ENCODE measurements at places on chromosomes 3 and 15.

DNA sequence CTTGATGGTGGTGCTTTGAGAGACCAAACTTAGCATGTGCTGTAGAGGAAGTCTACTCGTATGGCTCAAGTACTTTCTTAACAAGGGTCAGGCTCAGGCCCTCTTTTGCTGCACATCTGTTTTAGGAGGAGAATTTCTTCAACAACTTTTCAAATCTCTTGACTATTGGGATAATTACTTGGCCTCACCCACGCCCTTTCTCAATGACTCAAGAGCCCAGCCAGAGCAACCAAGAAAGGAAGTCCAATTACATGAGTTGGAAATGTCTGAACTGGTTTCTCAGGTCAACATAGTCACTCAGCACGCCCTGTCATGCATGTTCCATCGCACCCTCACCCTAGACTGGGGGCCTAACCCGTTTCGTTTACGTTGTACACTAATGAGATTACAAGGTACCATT, 44.8 kb upstream of the UMPS start:
- no peak for DNase-seq

DNA sequence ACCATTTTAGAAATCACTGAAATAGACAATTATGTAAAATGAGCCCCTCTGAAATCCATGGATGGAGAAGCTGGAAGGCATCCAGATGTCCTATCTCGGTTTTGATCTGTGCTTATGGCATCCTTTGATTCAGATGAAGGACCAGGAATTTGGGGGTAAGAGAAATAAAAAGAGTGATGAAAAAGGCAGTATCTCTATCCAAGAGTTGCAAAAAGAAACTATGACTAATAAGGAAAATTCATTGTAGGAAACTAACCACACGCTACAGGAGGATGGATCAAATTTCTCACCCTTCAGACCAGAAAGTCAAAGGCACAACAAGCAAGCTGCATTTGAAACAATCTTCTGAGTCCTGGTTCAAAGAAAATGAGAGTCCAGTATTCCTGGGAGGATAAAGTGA, 34.8 kb downstream of the SRGAP3 start:
- DNase-seq, result no peak

GRCh38 chr3:76011121-76011520, 225.8 kb upstream of the ZNF717 start:
- DNase-seq, result no peak

- DNase-seq, result no peak
Measured at GRCh38 chr15:34581043-34581365, 2.4 kb downstream of the GOLGA8B start.

DNA sequence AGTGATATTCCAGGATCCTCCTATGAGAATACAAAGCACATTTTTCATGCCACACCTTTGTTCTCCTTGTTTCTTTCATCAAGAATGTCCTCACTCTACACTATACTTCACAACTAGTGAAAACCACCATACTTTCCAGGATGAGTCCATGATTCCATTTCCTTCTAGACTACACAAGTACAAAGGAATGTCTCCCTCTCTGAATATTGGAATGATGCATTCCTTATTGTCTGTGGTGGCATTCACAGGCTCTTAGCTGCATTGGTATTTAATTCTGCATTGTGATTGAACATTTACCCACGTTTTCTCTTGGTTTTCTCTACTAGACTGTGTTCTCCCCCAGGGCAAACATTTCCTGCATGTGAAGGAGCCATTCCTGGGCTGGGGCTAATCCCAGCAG, 217.5 kb downstream of the RAP2B start:
- DNase-seq, result no peak
